Stimulated activated CD8-positive, alpha-beta memory T cell treated with anti-CD3 and anti-CD28 coated beads, Interleukin-15, amount 100 ng/mL, for 24 hours (primary cell): ENCODE measurements at places on chromosomes 11 and 22.

GRCh38 chr11:117083011-117083935, 15.0 kb downstream of the SIK3 start:
- no peak for DNase-seq

- DNase-seq = no peak
These were observed 70.4 kb downstream of the LRRC32 start for GRCh38 chr11:76600124-76600655.

DNA sequence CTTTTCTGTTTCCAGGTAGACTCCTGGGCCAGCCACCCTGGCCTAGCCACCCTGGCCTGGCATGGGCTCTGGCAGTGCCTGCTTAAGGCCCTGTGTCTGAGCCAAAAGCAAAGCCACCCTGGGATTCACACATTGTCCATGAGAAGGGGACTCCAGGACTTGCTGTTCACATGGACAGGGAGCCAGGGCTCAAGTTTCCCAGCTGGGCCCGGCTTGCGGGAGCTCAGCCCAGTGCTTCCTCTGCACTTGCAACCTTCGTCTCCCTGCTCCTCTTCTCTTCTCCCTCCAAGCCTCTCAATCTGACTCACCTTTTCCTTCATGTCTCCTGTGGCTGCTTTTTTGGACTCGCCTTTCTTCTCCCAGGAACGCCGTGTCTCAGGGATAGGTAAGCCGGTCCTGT, 130.3 kb downstream of the MICAL2 start:
- DNase-seq = no peak

- no peak for DNase-seq
These were observed 720 bp downstream of the PACS1 start for GRCh38 chr11:66070604-66071380.
